ENCODE measurements at places on chromosomes 12 and 14.

- no peak for DNase-seq
These were observed 4.8 kb upstream of the SERPINA9 start for GRCh38 chr14:94480809-94481208.

GRCh38 chr12:94435511-94435927 is 24.1 kb downstream of the CEP83 start:
- DNase-seq: peak; percentile 71

DNA sequence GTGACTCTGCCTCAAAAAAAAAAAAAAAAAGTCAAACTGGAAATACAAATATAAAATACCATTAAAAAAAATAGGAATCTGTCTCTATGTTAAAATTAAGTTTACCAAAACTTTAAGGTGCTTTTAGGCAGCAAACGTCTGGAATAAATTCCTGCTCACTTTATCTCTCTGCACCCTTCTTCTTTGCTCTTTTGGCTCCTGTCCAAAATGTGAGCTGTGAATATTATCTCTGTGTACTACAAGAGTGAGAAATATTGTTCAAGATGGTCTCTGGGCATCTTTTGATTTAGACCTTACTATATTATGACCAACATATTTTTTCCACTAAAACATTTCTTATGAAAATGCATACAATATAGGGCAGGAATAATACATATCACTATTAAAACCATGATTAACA is 63.7 kb downstream of the PUS7L start:
- DNase-seq: no peak

- DNase-seq: no peak
These were observed 16.9 kb upstream of the AICDA start for GRCh38 chr12:8629486-8630033.

GRCh38 chr12:119204671-119205285 is 26.0 kb downstream of the HSPB8 start:
- no peak for DNase-seq

GRCh38 chr12:89370850-89371249 is 18.5 kb upstream of the DUSP6 start:
- DNase-seq: peak; percentile 54
